ENCODE measurements at places on chromosomes 12 and 14.
A peak's percentile ranks its signal among the peaks of the same experiment; 100 is the strongest.

DNA sequence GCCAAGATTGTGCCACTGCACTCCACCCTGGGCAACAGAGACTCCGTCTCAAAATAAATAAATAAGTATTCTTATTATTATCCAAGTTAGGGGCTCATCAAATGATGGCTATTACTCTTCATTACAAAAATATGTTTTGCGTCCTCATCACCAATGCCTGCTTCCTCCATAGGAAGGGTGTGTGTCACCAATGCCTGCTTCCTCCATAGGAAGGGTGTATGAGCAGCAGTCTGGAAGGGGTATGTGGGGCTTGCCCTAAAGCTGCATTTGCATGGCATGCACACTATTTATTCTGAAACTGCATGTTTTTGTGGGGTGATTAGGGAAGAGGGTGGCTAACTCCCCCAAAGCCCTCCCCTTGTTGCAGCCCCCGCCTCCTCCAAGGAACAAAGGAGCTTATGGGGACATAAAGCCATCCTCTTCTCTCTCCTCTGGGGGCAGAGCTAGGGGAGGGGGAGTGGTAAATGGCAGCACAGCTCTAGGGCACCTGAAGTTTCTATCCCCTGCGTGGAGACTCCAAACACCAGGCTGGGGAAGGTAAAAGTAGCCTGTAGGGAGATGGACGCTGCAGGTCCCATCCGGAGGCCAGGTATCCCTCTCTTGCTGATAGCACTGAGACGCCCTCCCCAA, 1.3 kb downstream of the CAMKK2 start:
- peaks cover 2% of the 10 kb centered on the region for H3K27me3 ChIP-seq
- H3K27ac ChIP-seq, result no peak overlapping the region
- no peak for DNase-seq
- peaks cover 23% of the 10 kb centered on the region for H3K4me1 ChIP-seq

- no peaks in the 10 kb centered on the region for H3K4me1 ChIP-seq
- DNase-seq, result no peak
- H3K36me3 ChIP-seq, result no peaks in the 10 kb centered on the region
- no peak overlapping the region for H3K4me3 ChIP-seq
Observed at GRCh38 chr14:62462988-62463387, 582.3 kb downstream of the KCNH5 start.

DNA sequence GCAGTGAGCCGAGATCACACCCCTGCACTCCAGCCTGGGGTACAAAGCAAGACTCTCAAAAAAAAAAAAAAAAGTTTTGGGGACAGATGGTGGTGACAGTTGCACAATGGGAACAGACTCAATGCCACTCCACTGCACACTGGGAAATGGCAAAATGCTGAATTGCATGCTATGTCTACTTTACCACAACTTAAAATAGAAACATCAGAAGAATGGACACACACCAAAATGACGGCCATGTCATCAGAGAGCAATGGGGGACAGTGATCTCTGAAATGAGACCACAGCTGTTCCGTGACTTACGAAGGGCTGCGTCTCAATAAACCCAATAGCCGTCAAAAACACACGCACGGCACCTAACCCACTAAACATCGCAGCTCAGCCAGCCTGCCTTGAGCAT, 13.7 kb downstream of the DDX54 start:
- H3K4me1 ChIP-seq, result peaks cover 15% of the 10 kb centered on the region
- peaks cover 81% of the 10 kb centered on the region for H3K36me3 ChIP-seq
- no peak for DNase-seq
- no peak overlapping the region for H3K27ac ChIP-seq

GRCh38 chr12:95088379-95088778, 15.0 kb upstream of the NR2C1 start:
- H3K36me3 ChIP-seq, result no peaks in the 10 kb centered on the region
- H3K4me1 ChIP-seq, result no peaks in the 10 kb centered on the region
- H3K27ac ChIP-seq, result no peak overlapping the region
- H3K4me3 ChIP-seq, result no peak overlapping the region

- H3K36me3 ChIP-seq, result peaks cover 85% of the 10 kb centered on the region
- no peaks in the 10 kb centered on the region for H3K27me3 ChIP-seq
- H3K4me3 ChIP-seq, result no peak overlapping the region
- no peak overlapping the region for H3K27ac ChIP-seq
- H3K4me1 ChIP-seq, result no peaks in the 10 kb centered on the region
- DNase-seq, result no peak
Observed at GRCh38 chr12:121822393-121823100, 18.7 kb downstream of the SETD1B start.

DNA sequence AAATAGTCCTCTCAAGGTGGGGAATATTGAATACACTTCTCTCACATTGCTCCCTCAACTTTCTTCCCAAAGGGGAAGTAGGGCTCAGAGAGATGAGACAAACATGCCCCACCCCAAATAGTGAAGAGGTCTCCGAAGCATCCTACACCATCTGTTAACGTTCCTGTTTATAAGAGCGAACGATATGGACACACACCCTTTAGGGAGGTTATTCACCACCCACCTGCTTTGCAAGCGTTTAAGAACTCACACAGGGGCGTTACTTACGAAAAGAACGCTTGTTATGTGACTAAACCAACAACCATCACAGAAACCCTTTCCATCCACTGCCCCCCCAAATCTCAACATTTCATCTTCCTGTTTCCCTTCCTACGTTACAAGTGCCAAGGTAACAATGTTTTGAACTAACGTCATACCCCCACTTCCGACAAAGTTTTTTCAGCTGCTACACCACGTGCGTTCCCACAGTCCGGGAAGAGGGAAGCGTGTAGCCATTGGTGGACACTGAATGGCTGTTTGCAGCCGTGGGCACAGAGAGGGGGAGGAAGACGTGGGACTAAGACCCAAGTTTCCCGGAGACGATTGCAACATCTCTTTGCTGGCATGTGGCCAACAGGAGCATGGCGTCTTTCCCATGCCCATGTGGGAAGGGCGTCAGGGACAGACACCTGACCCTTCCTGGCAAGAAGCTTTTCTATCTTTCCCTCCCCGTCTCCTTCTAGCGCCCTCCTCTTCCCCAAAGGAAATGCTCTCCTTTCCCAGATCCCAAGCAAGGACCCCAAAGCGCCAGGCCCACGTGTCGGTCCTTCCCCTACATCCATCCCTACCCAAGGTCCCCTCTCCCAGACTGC, 1.2 kb downstream of the YBX3 start:
- peak overlapping the region; percentile 92 for H3K27ac ChIP-seq
- peaks cover 9% of the 10 kb centered on the region for H3K27me3 ChIP-seq
- peaks cover 17% of the 10 kb centered on the region for H3K4me1 ChIP-seq
- H3K4me3 ChIP-seq, result peak overlapping the region; percentile 64
- DNase-seq, result peak; percentile 59

GRCh38 chr12:112841906-112842305, 50.4 kb downstream of the RPH3A start:
- no peaks in the 10 kb centered on the region for H3K27me3 ChIP-seq
- no peak overlapping the region for H3K4me3 ChIP-seq
- no peaks in the 10 kb centered on the region for H3K36me3 ChIP-seq

- no peak overlapping the region for H3K4me3 ChIP-seq
- H3K36me3 ChIP-seq, result peaks cover 17% of the 10 kb centered on the region
- no peaks in the 10 kb centered on the region for H3K27me3 ChIP-seq
- H3K27ac ChIP-seq, result no peak overlapping the region
Observed at GRCh38 chr14:73025544-73025943, 1.4 kb downstream of the ZFYVE1 start.

GRCh38 chr12:7207866-7208625, 18.6 kb downstream of the PEX5 start:
- H3K4me3 ChIP-seq, result no peak overlapping the region
- peaks cover 87% of the 10 kb centered on the region for H3K36me3 ChIP-seq
- no peaks in the 10 kb centered on the region for H3K4me1 ChIP-seq
- H3K27ac ChIP-seq, result no peak overlapping the region
- DNase-seq, result no peak
- no peaks in the 10 kb centered on the region for H3K27me3 ChIP-seq
